ENCODE measurements at places on chromosomes 1 and 21.

DNA sequence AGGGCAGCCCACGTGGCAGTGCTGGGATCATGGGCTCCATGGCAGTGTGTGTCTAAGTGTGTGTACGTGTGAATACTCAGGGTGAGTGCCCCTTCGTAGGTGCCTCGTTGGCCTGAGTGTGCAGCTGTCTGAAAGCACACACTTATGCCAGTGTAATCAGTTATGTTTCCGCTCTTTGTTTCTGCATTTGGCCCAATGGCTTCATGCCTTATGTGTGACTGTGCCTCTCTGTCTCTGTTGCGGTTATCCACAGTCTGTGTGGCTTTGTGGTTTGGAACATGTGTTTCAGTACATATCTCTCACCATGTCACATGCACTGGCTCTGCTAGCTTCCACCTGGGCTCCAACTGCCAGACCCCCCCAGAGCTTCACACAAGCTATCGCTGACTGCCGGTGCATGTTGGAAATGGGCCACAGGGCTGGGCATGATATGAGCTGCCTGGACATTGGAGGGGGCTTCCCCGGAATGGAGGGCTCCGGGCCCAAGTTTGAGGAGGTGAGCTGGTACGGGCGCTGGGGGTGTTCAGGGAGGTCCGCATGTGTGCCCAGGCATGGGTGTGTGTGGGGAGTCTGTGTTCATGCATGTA lies 70.3 kb upstream of the TINAGL1 start:
- DNase-seq, result no peak

DNA sequence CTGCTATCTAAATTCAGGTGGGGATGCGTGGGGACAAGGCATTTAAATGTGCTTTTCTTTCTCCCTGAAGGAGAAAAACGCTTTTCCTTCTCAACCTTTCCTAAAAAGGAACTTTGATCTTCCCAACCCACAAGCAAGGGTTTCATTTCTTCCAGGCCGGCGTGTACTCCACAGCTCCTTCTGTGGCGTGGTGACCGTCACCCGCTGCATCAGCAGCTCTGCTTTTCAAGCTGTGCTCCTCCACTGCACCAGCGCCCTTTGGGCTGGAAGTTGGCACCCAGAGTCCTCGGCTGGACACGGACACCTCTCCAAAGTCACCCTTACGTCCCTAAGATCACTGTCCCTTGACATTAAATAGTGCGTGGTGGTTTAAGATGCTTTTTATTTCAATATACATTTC lies 54.3 kb downstream of the PEX14 start:
- no peak for DNase-seq

DNA sequence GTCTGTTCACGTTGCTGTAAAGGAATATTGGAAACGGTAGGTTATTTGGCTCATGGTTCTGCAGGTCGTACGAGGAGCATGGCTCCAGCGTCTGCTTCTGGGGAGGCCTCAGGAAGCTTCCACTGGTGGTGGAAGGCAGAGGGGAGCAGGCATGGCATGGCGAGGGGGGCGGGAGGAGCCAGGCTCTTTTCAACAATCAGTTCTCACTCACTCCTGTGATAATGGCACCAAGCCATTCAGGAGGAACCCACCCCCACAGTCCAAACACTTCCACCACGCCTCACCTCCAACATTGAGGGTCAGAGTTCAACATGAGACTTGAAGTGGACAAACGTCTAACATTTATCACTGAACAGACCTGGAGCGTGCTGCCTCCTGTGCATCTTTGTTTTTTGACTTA lies 141.2 kb downstream of the PGBD5 start:
- no peak for DNase-seq

DNA sequence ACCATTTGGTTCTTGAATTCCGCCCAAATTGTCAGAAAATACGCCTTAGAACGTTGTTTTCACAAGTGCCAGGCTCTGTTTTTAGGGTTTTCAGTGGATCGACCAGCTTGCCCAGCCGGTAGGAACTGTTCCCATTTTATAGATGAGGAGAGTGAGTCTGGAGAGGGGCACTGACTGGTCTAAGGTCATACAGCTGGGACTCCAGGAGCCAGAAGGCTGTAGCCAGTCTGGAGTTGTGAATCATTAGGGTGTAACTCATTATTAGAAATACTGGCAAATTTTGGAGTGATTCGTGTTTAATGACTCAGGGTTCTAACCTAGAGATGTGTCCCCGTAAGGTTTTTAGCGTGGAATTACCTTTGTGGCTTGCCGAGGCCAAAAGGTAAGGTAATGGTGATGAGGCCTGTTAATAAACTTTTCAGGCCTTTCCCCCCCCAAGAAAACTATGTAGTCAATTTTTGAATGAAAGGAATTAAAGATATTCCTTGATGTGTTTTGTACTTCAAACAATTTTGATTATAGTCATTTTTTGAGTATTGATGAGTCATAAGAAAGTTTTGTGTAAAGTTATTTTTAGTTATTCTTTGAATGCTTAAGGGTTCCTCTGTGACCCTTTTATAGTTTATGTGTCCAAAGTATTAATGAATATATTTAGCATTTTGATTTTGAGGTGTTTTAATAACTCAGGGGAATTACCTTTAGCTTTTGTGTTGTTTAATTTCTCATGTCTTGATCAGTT lies 2.1 kb downstream of the DYRK1A start:
- DNase-seq, result peak; percentile 80

DNA sequence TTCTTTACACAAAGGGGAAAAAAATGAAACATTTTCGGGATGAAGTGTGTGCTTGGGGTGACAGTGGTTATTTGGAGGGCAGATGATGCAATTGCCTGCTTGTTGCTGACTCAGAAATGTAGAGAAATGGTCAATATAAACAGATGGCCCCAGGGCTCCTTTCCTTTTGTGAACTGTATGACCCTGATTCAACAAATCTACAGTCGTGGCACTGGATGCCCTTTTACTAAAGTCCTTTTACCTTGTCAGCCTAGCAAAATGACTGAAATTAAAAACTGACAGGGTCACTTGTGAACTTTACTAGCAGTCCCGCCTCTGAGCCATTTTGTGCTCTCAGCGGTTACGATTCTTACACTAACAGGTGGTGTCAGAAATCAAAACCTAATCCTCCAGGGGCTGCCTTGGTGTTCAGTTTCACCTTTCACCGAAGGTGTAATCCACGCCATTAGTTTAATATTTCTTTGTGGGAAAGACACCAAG lies 49.8 kb downstream of the GREM2 start:
- no peak for DNase-seq

GRCh38 chr1:11309385-11309784 lies 36.4 kb downstream of the UBIAD1 start:
- DNase-seq, result no peak

GRCh38 chr1:94819238-94819944 lies 766 bp upstream of the SLC44A3 start:
- no peak for DNase-seq

DNA sequence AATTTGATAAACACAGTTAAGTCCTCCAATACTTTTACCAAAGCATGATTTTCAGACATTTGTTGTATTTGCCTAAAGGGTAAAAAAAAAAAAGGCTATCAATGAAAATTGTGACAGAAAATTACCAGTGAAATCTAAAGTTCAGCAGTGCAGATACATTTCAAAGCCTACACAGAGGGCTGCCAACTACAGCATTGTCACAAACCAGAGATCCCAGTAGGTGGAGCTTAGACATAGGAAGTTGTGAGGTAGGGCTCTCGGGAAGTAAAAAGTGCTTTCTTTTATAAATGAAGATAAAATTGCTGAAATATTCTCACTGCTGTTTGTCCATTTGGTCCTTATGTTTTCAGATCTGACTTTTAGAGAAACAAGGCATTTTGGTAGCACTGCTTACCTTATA lies 123.0 kb downstream of the DYRK1A start:
- no peak for DNase-seq

DNA sequence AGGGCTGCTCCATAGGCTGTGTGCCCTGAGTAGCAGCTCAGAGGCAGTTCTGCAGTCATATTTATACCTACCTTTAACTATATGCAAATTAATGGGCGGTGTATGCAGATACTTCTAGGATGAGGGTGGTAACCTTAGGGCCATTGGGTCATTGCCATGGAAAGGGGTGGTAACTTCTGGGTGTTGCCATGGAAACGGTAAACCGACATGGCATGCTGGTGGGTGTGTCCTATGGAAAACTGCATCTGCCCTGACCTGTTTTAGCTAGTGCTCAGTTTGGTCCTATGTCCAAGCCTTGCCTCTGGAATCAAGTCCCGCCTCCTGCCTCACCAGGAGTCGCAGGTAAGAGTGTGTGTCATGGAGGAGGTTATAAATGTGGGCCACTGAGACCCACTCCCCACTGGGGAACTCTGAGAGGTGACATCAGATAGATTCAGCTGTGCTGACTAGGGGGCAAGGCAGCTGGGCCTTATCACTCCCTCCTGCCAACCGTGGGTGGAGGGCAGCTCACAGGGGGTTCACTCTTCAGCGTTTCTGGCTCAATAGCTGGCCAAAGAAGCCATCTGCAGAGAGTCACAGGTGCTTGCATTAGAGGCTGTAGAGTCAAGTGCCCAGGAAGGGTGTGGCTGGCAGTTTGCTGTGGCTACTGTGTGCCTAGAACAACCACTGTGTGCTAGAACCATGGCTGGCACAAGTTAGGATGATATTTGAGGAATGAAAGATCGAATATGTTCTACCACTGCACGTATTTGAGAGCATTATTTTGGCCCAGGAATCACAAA lies 19.0 kb downstream of the BACE2 start:
- no peak for DNase-seq

GRCh38 chr1:28159243-28159642 lies 17.2 kb downstream of the PTAFR start:
- DNase-seq, result no peak

DNA sequence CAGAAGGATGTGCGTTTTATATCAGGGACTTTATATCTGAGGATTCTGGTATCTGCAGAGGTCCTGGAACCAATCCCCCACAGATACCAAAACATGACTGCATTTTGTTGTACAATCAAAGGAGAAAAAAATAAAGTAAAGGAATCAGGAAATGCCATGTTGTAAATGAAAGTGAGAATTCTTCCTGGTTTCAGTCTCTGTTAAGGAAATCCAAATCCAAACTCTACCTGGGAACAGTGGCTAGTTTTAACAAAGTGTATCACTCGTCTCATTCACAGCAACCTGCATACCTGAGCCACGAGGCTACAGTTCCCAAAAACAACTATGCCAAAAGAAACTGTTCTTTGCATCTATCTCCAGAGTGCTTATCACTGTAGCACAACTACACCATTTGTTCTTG lies 77.3 kb upstream of the ATF3 start:
- DNase-seq, result no peak

GRCh38 chr1:178693366-178693765 lies 31.7 kb upstream of the RALGPS2 start:
- DNase-seq, result no peak

- DNase-seq, result no peak
Measured at GRCh38 chr1:48294656-48295055, 72.1 kb downstream of the SLC5A9 start.

DNA sequence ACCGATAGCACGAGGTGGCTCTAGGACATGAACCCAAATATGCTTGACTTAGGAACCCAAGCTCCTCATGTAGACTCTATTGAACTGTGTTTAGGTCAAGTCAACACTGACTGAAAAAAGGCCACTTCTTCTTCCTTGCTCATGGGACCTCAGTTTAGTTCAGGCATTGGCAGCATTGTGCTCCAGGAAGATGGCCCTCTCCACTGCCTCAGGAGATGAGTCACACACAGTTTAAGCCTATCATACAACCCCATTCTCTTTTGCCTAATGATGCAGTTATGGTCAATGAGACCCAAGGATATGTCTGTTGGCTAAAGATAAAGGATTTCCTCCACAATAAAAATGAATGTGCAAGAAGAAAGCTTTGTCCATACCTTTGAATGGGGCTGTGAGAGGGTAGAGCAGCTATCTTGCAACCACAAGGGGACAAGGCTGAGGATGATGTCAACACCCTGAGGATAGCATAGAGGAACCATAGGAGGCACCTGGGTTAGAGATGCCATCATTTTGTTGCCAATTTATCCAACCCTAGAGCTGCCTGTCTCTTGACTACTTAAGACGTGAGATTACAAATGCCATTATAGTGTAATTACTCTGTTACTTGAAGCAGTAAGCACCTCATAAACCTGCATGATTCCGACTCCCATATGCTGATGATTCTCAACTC lies 3.0 kb upstream of the TRIM63 start:
- DNase-seq, result peak; percentile 94

DNA sequence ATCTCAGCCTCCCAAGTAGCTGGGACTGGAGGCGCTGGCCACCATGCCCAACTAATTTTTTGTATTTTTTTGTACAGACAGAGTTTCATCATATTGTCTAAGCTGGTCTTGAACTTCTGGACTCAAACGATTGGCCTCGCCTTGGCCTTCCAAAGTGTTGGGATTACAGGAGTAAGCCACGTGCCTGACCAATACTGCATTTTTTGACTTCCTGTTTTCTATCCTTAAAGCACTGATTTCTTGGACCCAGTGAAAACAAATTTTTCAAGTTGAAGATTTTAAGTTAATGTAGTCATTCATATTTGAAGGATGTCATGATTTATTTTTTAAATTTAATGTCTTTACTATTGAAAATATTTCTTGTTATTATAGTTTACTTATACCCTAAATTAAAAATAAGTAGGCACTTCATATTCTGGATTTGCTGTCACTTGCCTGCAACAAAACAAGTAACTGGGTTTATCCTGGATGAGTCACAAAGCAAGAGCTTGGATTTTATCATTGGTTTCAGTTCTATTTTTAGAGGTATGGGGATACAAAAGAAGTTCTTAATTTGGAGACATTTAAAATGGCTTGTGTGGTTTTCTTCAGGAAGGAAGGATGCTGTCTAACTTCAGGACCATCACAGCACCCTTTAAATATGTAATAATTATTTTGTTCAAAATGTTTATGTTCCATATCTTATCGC lies 2.2 kb upstream of the VPS45 start:
- no peak for DNase-seq

DNA sequence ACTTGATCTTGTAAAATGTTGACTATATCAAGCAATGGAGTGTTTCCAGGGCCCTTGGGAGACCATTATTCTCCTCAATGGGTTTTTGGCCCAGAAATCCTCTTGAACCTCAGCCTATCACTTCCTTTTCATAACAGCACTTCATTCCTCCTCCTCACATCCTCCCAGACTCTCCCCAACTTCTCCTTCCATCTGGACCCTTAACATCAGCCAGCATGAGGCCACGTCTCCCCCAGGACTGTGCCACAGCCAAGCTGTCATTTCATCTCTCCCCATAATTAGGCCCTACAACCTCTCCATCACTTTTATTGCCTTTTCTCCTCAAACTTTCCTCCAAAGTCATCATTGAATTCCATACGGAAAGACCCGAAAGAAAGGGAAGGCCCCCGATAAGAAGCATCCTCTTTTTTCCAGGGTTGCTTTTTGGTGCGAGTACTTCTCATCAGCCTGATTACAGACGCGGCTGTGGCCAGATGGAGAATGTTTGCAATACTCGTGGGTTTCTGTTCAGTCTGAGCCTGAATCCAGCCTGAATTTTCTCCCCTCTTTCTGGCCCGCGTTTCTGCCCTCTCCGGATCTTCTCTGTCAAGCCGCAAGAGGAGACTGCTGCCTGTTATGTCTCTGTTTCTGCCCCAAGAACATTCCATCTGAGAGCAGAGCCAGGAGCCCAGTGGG lies 52.7 kb upstream of the SLC25A33 start:
- DNase-seq, result no peak
